Vagina (tissue), 2 donors: ENCODE measurements at places on chromosomes 7 and 10. TPM values are rescaled to one million over a fixed set of nuclear protein-coding genes. Genes with fewer than 3 reads are reported as not detected.

- H3K36me3 ChIP-seq, result no peaks in the 10 kb centered on the region
- H3K27ac ChIP-seq, result peak overlapping the region; percentile 96
- DNase-seq, result no peak
Measured at GRCh38 chr7:114084002-114084471, 165.2 kb upstream of the PPP1R3A start.

- no peak for DNase-seq
- no peak overlapping the region for H3K4me3 ChIP-seq
- no peaks in the 10 kb centered on the region for H3K4me1 ChIP-seq
- H3K27ac ChIP-seq, result no peak overlapping the region
- no peaks in the 10 kb centered on the region for H3K36me3 ChIP-seq
Measured at GRCh38 chr10:62852961-62853702, 37.0 kb upstream of the EGR2 start.

DNA sequence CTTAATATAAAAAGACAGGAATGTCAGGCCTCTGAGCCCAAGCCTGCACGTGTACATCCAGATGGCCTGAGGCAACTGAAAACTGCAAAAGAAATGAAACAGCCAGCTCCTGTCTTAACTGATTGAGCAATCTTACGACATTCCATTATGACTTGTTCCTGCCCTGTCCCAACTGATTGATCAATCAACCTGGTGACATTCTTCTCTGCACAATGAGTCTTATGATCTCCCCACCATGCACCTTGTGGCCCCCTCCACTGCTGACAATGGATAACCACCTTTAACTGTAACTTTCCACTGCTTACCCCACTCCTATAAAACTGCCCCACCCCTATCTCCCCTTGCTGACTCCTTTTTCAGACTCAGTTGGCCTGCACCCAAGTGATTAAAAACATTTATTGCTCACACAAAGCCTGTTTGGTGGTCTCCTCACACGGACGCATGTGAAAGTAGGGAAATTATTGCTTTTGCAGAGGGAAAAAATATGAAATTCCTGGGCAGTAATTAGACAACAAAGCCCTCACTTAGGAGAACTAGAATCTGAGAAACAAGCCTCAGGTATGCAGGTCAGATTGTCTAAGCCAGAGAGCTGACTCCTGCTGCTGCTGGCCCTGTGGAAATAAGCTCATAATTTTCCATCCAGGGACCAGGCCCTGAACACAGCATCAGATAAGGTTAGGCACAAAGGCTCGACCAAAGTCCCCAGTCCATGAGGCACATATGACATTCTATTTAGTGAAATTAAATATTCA is 5.3 kb downstream of the CYP3A7 start:
- no peak overlapping the region for H3K27ac ChIP-seq
- no peaks in the 10 kb centered on the region for H3K36me3 ChIP-seq
- DNase-seq, result no peak
- H3K4me3 ChIP-seq, result no peak overlapping the region
- peaks cover 6% of the 10 kb centered on the region for H3K4me1 ChIP-seq

Gene GATA3
- total RNA-seq, result 8.6 TPM

DNA sequence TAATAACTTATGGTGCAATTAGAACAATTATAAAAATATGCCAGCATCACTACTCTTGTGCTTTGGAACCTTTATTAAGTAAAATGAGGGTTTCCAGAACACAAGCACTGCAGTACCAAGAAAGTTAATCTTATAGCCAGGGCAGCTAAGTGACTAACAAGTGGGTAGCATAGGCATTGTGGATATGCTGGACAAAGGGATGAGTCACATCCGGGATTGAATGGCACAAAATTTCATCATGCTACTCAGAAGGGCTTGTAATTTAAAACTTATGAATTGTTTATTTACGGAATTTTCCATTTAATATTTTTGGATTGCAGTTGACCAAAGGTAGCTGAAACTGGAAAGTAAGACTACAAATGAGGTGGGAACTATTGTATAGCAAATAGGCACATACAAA is 250.6 kb downstream of the C7orf25 start:
- DNase-seq, result no peak
- no peak overlapping the region for H3K4me3 ChIP-seq
- H3K4me1 ChIP-seq, result no peaks in the 10 kb centered on the region
- H3K27me3 ChIP-seq, result no peaks in the 10 kb centered on the region
- H3K36me3 ChIP-seq, result no peaks in the 10 kb centered on the region
